MM.1S (cell line): ENCODE measurements at places on chromosomes 3 and 15.

DNA sequence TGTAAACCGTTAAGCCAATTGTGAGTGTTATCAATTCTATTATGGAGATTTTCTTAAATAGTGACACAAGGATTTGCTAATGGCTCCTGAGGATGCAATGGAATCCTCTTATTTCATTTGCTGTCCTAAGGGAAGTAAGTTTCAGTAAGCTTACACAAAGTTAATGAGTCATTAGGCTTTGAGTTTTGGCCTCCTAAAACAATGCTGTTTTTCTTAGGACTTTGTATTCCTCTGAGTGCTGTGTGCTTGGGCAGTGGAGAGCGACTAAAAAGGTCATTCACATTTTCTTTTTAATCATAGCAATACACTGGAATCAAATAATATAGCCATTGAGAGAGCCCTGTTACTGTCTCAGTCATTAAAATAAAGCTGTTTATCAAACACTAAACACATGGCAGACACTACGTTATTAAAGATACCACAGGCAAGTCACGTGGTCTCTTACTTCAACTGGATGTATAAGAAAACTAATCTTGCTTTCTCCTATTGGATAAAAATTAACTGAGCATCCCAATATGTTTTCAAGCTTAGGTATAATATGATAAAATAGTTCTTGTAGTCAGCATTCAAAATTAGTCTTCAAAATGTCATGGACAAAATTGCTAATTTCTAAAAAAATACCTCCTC lies 290.8 kb downstream of the NLGN1 start:
- no peak for DNase-seq
- no peaks in the 10 kb centered on the region for H3K4me1 ChIP-seq
- no peak overlapping the region for H3K27ac ChIP-seq
- H3K4me3 ChIP-seq = no peak overlapping the region
- no peaks in the 10 kb centered on the region for H3K36me3 ChIP-seq

DNA sequence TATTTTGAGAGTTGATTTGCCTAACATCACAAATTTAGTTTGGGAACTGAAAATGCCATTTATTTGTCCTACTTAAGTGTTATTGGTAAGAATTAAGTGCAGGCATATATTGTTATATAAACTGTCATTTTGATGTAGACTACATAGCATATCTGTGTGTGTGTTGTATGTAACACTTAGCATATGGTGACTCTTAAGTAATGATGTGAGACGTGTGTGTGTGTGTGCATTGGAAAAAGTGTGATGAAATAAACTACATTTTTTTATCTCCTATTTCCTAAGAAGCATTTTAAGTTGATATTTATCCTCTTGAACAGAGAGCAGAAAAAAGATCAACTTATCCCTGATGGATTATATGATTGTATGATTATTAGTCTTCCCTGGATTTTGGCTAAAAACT lies 588.2 kb upstream of the SUCLG2 start:
- DNase-seq = no peak
- no peak overlapping the region for H3K4me3 ChIP-seq
- H3K27me3 ChIP-seq = no peaks in the 10 kb centered on the region
- no peaks in the 10 kb centered on the region for H3K4me1 ChIP-seq
- no peak overlapping the region for H3K27ac ChIP-seq
- no peaks in the 10 kb centered on the region for H3K36me3 ChIP-seq

DNA sequence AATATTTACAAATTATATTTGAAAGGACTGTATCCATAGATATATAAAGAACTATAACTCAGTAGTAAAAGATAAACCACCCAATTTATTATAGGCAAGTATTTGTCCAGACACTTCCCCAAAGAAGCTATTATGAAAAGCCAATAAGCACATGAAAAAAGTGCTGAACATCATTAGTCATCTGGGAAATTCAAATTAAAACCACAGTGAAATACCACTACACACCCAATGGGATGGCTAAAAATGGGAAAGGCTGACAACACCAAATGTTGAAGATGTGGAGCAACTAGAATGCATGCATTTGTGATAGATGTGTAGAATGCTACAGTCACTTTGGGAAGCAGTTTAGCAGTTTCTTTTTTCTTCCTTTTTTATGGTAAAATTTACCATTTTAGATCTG lies 147.0 kb downstream of the PDE8A start:
- no peak overlapping the region for H3K4me3 ChIP-seq
- H3K27me3 ChIP-seq = no peaks in the 10 kb centered on the region
- no peaks in the 10 kb centered on the region for H3K36me3 ChIP-seq

DNA sequence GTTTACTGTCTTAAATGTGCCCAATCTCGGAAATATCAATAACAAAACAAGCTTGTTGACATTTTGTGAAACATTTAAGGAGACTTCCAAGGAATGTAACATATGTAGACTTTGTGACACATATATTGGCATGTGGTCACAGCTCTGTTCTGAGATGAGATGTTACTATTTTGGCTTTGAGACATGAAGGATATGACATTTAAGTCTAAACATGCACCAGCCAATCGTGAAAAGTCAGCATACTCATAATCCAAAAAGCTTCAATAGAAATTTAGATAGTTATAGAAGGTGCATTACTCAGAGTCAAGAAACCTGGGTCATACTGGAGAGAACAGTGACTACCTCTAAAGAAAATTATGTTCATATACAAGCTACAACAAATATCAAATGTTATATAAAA lies 13.4 kb downstream of the COMMD2 start:
- no peaks in the 10 kb centered on the region for H3K36me3 ChIP-seq
- no peak overlapping the region for H3K27ac ChIP-seq
- H3K27me3 ChIP-seq = no peaks in the 10 kb centered on the region
- peaks cover 7% of the 10 kb centered on the region for H3K4me1 ChIP-seq
- DNase-seq = no peak

DNA sequence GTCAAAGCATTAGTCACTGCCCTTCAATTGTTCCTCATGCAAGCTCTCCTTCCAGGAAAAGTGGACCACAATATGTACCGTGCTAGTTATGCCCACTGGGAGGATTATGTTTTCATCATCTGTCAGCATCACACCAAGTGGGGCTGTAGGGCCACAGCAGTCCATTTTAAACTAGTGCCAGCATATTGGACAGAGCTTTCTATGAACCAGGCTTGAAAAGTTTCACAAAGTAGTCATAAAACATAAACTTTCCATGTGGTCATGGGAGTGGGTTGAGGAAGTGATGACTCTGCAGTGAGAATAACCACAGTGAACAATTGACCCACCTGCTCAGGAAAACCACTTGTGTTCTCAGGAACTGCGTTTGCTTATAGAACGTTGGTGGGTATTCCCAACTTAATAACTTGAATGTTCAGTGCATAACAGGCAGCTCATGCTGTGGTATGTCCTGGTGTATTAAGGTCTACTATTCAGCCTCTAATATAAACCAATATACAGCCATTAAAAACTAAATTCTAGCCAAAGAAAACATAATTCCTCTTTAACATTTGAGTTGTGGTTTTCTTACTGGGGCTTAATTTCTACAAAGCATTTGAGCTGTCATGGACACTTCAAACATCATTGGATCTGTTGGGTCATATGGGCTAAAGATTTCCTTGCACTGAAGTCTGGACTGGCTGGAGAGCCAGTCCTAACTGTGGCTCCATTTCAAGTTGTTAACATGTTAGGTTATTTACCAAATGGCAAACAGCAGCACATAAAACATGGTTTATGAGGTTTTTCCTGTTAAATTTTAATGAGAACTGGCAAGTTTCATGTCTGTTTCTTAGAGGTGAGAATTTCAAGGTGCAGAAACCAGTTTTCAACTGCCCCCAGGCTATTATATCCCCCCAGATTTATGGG lies 274.1 kb downstream of the OTOL1 start:
- H3K27me3 ChIP-seq = no peaks in the 10 kb centered on the region
- no peaks in the 10 kb centered on the region for H3K36me3 ChIP-seq

DNA sequence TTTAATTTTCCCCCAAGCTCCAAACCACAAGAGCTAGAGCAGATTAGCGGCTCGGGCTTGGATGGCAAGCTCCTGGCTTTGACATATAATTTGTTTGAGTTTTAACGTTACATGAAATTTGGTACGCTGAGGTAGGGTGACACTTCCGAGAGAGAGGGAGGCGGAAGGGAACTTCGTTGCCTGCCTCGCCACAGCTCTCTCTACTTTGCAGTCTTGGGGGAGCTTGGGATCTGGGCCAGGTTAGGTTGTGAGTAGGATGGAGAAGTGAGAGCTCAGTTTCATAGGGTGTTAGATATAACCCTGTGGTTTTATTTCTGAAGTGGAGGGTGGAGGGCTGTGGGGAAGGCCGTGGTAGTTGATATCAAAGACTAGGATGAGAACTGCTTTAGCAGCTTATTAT lies 39.7 kb downstream of the LRTM1 start:
- no peaks in the 10 kb centered on the region for H3K27me3 ChIP-seq
- DNase-seq = no peak
- H3K27ac ChIP-seq = no peak overlapping the region
- H3K4me1 ChIP-seq = no peaks in the 10 kb centered on the region
- no peaks in the 10 kb centered on the region for H3K36me3 ChIP-seq

- no peak overlapping the region for H3K27ac ChIP-seq
- H3K36me3 ChIP-seq = peaks cover 11% of the 10 kb centered on the region; the same call in 1 of the 2 replicates
- no peak for DNase-seq
- H3K4me1 ChIP-seq = no peaks in the 10 kb centered on the region
- no peak overlapping the region for H3K4me3 ChIP-seq
- H3K27me3 ChIP-seq = no peaks in the 10 kb centered on the region
Observed at GRCh38 chr3:15711281-15711680, 86.5 kb downstream of the ANKRD28 start.

GRCh38 chr3:39130693-39131265 lies 22.6 kb downstream of the CSRNP1 start:
- H3K4me3 ChIP-seq = no peak overlapping the region
- DNase-seq = no peak
- no peak overlapping the region for H3K27ac ChIP-seq
- no peaks in the 10 kb centered on the region for H3K36me3 ChIP-seq
- H3K27me3 ChIP-seq = no peaks in the 10 kb centered on the region

- peaks cover 6% of the 10 kb centered on the region for H3K4me1 ChIP-seq
- H3K27me3 ChIP-seq = no peaks in the 10 kb centered on the region
- no peak overlapping the region for H3K27ac ChIP-seq
Observed at GRCh38 chr3:190224863-190225692, 97.2 kb downstream of the CLDN1 start.

DNA sequence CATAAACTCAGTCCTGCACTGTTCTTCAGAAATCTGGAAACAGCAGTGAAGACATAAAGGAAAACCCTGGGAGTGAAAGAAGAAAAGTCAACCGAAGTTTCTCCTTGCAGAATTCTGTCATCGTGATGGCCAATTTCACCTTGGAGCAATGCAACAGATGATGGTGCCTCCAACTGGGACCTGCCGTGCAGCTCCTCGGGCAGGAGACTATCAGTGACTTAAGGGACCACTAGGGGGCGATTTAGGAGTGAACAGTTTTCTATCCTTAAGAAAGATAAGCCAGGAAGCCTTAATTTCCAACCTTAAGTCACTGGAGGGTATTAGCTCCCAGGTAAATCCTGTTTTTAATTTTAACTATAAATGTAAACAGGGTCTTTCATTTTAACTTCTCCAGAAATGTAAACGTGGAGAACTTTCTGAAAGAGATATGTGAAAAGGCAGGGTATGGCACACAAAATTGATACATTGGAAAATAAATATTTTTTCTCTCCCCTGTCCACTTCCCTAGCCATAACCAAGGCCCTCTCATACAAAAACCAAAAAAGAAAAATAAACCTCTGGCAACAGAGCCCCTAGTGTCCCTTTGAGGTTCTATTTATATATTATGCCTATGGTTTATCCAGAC lies 116.3 kb downstream of the PDZRN3 start:
- DNase-seq = peak; percentile 71
- peaks cover 21% of the 10 kb centered on the region for H3K4me1 ChIP-seq
- H3K36me3 ChIP-seq = no peaks in the 10 kb centered on the region
- no peak overlapping the region for H3K27ac ChIP-seq
- H3K27me3 ChIP-seq = no peaks in the 10 kb centered on the region
- H3K4me3 ChIP-seq = no peak overlapping the region

GRCh38 chr3:80079886-80080285 lies 312.1 kb upstream of the ROBO1 start:
- no peaks in the 10 kb centered on the region for H3K4me1 ChIP-seq
- no peak for DNase-seq
- H3K27ac ChIP-seq = no peak overlapping the region
- H3K4me3 ChIP-seq = no peak overlapping the region

DNA sequence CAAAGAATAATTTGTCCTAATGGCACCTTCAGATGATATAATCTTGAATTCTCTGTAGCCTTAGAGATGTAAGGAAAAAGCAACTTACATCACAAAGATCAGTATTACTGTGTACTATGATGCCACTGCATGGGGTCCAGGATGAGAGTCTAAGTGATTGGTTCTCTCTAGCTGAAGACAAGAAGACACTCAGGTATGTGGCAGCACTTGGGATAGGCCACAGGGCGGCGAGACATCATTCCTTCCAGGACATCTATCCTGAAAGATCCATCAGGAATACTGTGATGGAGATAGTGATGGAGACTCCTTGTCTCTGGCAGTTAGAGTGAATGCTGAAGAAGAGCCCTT lies 2.5 kb downstream of the CD200 start:
- no peak overlapping the region for H3K27ac ChIP-seq
- no peaks in the 10 kb centered on the region for H3K27me3 ChIP-seq
- no peak overlapping the region for H3K4me3 ChIP-seq
- no peaks in the 10 kb centered on the region for H3K36me3 ChIP-seq
- no peaks in the 10 kb centered on the region for H3K4me1 ChIP-seq

- DNase-seq = no peak
- H3K27me3 ChIP-seq = no peaks in the 10 kb centered on the region
- H3K4me3 ChIP-seq = no peak overlapping the region
Observed at GRCh38 chr3:160245261-160245800, 20.1 kb downstream of the C3orf80 start.

- no peak overlapping the region for H3K4me3 ChIP-seq
- no peaks in the 10 kb centered on the region for H3K4me1 ChIP-seq
- H3K27me3 ChIP-seq = no peaks in the 10 kb centered on the region
- no peak for DNase-seq
- H3K36me3 ChIP-seq = no peaks in the 10 kb centered on the region
- no peak overlapping the region for H3K27ac ChIP-seq
Observed at GRCh38 chr3:123377243-123377740, 71.6 kb downstream of the ADCY5 start.

- H3K36me3 ChIP-seq = no peaks in the 10 kb centered on the region
- H3K27me3 ChIP-seq = no peaks in the 10 kb centered on the region
- no peak overlapping the region for H3K27ac ChIP-seq
- no peak for DNase-seq
Observed at GRCh38 chr3:25583343-25583742, 81.4 kb downstream of the TOP2B start.

DNA sequence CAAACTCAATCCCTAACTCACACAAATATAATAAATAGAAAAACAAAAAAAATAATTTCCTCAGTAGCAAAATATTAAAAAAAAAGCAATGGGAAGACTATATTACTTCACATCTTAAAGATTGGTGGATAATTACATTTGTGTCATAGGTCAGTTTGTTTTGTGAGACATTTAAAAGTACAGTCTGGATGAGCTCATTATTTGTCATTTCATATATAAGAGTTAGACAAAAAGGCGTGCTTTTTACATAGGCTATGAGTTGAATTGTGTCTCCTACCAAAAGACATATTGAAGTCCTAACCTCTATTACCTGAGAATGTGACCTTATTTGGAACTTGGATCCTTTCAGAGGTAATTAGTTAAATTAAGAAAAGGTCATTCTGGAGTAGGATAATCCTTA lies 710.1 kb upstream of the CBLB start:
- H3K36me3 ChIP-seq = no peaks in the 10 kb centered on the region
- no peaks in the 10 kb centered on the region for H3K27me3 ChIP-seq
- DNase-seq = no peak
- H3K4me1 ChIP-seq = no peaks in the 10 kb centered on the region
- no peak overlapping the region for H3K4me3 ChIP-seq

- no peaks in the 10 kb centered on the region for H3K36me3 ChIP-seq
- no peak overlapping the region for H3K27ac ChIP-seq
- no peak for DNase-seq
- peaks cover 81% of the 10 kb centered on the region for H3K27me3 ChIP-seq
Observed at GRCh38 chr3:13841141-13841540, 38.7 kb downstream of the WNT7A start.
